ENCODE measurements at places on chromosomes 13 and 19.

GRCh38 chr19:45075301-45076028 is 813 bp downstream of the ZNF296 start:
- DNase-seq = no peak

- no peak for DNase-seq
These were observed 2.9 kb downstream of the KLF2 start for GRCh38 chr19:16327501-16327900.

DNA sequence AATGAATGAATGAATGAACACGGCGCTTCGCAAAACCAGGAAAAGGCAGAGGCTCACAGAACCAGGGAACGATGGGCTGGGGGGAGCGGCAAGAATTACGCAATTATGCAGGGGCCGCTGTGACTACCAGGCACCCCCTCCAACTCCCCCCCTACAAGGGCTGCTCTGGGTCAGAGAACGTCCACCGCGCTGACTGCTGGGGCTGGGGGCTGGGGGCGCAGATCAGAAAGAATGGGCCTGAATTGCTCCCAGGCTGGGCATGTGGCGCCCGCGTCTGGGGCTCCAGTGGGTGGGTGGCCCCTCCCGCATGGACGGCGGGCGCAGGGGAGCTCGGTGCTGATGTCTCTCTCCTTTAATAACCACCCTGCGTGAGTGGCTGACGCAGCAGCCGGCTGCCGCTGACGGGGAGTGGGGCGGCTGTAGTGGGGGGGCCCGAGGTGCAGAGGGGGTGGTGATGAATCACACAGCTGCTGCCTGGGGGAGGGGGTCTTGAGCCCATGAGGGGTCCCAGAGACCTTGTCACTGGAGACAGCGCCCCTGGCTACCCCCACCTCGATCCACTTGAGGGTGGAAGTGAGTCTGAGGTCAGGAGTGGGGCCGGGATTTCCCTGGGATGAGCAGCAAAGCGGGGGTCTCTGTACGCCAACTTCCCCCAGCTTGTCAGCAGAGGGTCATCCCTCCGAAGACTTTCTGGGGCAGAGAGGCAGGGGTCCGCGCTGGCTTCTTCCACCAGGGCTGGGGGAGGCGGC is 1.5 kb upstream of the CIRBP start:
- no peak for DNase-seq

- DNase-seq = peak; percentile 23
These were observed at the start of gene S1PR4 for GRCh38 chr19:3178377-3178972. Gene S1PR4 (plus strand): TSS chr19:3178769. CDS start chr19:3178793, 24 bp downstream.

- no peak for DNase-seq
These were observed 4.9 kb upstream of the PTBP1 start for GRCh38 chr19:792306-792885.

GRCh38 chr13:49606747-49607648 is 21.3 kb upstream of the ARL11 start:
- peak; percentile 51 for DNase-seq

Data from stimulated activated CD8-positive, alpha-beta memory T cell treated with anti-CD3 and anti-CD28 coated beads, Interleukin-7, amount 100 ng/mL, for 24 hours (primary cell).